ENCODE measurements at places on chromosomes 2 and 18. TPM values are rescaled to one million over a fixed set of nuclear protein-coding genes. Genes with fewer than 3 reads are reported as not detected.

The NT5DC4 gene
- total RNA-seq, result not detected

The REG1B gene
- not detected for total RNA-seq

The PDIA6 gene
- total RNA-seq, result 245 TPM

- no peak for DNase-seq
- H3K4me1 ChIP-seq, result peaks cover 24% of the 10 kb centered on the region
- peaks cover 3% of the 10 kb centered on the region for H3K27me3 ChIP-seq
- peak overlapping the region; percentile 87 for H3K4me3 ChIP-seq
- H3K27ac ChIP-seq, result peak overlapping the region; percentile 78
- peaks cover 20% of the 10 kb centered on the region for H3K36me3 ChIP-seq
Measured at GRCh38 chr2:74457549-74458131, 598 bp upstream of the WBP1 start.

DNA sequence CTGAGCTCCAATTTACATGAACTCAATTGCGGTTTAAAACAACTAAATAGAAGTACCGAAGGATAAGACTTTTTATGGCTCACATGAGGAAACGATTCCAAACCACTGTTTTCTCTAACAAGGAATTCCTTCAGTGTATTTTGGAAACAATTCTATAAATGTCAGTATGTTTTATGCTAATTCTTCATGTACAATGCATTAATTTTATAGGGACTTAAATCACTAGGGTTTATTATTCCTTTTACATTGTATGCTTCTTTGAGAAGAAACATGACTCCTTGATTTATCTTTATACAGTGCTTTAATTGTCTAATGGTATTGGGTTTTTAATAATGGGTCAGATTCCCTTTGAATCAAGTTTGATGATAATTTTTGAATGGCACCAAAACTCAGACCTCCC lies 566.8 kb downstream of the EPHA4 start:
- no peak for DNase-seq
- no peak overlapping the region for H3K27ac ChIP-seq
- no peak overlapping the region for H3K4me3 ChIP-seq
- no peaks in the 10 kb centered on the region for H3K4me1 ChIP-seq
- no peaks in the 10 kb centered on the region for H3K27me3 ChIP-seq

All from osteoblast (primary cell).